Ovary (tissue), 10 donors: ENCODE measurements at places on chromosomes 4 and X.

DNA sequence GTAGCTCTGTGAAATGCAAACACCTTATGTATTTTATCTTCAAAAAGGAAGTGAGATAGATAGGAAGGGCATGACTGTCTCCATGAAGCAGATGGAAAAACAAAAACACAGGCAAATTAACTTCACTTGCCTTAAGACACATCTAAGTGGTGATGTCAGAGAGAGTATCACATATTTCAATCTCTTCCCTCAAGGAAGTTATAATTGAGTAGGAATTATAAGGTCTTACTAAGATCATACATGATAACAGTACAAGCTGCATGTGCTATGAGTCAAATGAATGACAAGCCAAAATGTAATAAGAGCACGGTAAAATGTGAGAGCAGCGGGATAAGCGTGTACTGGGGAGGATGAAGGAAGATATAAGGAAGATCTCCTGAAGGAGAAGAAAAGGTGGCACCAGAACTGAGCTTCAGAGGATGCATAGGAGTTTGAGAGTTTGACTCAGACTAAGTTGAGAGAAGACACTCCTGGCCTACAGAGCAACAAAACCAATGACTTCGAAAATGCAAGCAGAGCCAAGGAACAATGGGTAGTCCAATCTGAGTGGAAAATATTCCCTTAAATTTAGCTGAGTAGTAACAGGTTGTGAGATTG, 43.3 kb upstream of the GALNT7 start:
- no peak for DNase-seq

- no peak for DNase-seq
These were observed 9.6 kb downstream of the IRS4 start for GRCh38 chrX:108726748-108727147.

GRCh38 chr4:76386566-76387305, 34.2 kb downstream of the CCDC158 start:
- DNase-seq = no peak

GRCh38 chrX:18309401-18309800, 45.1 kb downstream of the SCML2 start:
- no peak for DNase-seq

- no peak for DNase-seq
These were observed 53.4 kb downstream of the FAT4 start for GRCh38 chr4:125368146-125368545.

GRCh38 chr4:36326476-36327029, 45.1 kb downstream of the DTHD1 start:
- no peak for DNase-seq

DNA sequence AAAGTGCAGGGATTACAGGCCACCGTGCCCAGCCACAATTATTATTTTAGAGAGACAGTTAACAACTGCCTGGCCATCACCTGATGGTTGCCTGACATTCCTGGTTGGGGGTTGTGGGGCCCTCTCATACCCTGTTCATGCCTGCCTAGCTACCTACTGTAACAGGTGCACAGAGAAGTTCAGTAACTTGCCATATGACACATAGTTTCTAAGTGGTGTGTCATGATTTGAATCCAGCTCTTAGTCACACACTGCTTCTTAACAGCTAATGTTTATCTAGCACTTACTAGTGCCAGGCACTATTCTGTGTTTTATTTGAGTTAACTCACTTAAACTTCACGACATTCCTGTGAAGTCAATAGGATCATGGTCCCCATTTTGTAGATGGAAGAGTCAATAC, 122.7 kb upstream of the JADE1 start:
- DNase-seq = no peak

- DNase-seq = no peak
These were observed 17.7 kb downstream of the JAKMIP1 start for GRCh38 chr4:6182376-6183280.

GRCh38 chr4:179071131-179071530, 1628.9 kb upstream of the AGA start:
- no peak for DNase-seq

GRCh38 chrX:96985046-96985445, 101.3 kb downstream of the RPA4 start:
- no peak for DNase-seq

- no peak for DNase-seq
These were observed 20.4 kb downstream of the SPCS3 start for GRCh38 chr4:176339936-176340761.

- DNase-seq = no peak
These were observed 36.5 kb upstream of the IL15 start for GRCh38 chr4:141599853-141600252.

GRCh38 chr4:151584101-151584500, 175.1 kb downstream of the FHIP1A start:
- DNase-seq = no peak

DNA sequence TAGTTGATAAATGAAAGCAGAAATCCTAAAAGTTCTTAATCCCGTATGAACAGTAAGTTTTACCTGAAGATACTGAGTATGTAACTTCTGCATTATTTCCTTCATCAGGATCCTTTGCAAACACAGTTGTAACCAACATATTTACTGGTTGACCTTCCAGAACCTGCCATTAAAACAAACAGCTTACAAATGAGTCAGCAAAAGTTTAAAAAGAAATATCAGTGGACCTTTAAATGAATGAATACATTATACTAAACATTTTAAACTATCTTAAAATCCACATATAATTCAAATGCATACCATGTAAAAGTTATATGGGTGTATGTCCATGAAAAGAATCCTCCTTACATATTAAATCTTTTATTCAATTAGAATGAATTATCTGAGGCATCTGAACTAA, 163.6 kb downstream of the DCHS2 start:
- DNase-seq = no peak

- DNase-seq = no peak
These were observed 138.3 kb downstream of the PDE5A start for GRCh38 chr4:119490335-119490734.

GRCh38 chr4:65646136-65646535, 24.2 kb downstream of the EPHA5 start:
- DNase-seq = no peak

DNA sequence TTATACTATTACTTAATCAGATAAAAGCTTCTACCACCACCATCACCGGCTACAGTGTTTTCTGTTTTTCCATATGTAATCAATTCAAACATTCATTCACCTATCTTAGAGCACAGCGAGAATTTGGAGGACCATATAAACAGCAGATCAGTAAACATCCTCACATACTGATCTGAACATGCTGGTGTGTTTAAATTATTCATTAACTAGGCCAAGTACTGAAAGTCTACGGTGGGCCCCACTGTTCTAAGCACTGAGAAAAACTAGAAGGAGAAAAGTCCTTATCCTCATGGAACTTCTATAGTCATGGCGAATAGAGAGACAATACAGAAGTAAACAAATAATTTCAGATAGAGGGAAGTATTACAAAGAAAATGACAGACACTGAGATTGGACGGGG, 176.6 kb downstream of the NR3C2 start:
- DNase-seq = no peak

DNA sequence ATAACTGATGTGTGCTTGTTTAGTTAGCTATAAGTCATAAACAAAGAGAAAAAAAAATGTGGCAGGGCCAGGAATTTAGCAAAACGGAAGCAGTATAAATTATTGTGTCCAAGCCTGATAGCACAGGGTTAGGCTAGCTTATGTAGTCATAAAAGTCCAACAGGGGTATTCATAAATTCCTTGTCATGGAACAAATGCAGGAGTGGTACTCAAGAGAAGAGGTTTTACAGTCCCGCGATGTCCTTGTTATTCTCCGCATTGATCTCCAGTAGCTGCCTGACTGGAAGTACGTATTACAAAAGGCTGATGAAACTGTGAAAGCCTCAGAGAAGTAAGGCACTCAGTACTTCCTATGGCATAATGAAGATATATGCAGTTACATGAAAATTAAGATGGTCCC, 336.9 kb upstream of the TRAM1L1 start:
- DNase-seq = no peak

- DNase-seq = peak; percentile 54
These were observed 1.4 kb downstream of the HGFAC start for GRCh38 chr4:3442959-3443749.

DNA sequence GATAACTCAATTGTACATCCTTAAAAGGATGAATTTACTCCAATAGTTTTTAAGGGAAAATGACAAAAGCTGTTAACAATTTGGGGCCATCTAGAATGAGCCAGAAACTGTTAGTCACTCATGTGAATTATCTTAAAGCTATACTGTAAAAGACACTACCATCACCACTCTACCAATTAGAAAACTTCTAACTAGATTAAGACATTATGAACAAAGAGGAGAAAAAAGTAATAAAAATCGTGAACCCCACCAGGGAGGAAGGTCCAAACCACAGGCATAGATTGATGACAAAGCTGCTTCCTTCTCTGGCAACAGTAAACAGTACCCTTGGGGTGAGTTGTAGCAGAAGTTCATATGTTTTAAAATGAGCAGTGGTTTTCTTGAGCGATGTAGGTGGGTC, 106.1 kb downstream of the PDGFC start:
- DNase-seq = no peak

DNA sequence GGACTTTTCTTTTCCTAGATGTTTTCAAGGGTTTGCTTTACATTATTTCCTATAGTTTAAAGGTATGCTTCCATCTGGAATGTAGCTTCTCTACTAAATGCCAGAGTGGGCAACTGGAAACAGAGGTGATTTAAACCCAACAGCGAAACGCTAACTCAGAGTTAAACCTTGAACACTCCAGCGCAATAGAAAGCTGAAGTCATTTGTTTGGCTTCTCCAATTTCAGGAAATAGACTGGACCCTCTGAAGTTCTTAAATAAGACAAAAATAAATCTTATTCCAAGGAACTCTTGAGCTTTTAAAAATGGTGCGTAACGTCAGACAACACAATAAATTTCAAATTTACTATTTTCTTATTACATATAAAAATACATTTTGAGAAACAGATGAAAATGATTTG, 1560.0 kb upstream of the TENM3 start:
- DNase-seq = no peak
